Activated CD4-positive, alpha-beta T cell treated with anti-CD3 and anti-CD28 coated beads, Interleukin-2, amount 50 U/mL, for 4 hours (primary cell): ENCODE measurements at places on chromosomes 5 and 9.

DNA sequence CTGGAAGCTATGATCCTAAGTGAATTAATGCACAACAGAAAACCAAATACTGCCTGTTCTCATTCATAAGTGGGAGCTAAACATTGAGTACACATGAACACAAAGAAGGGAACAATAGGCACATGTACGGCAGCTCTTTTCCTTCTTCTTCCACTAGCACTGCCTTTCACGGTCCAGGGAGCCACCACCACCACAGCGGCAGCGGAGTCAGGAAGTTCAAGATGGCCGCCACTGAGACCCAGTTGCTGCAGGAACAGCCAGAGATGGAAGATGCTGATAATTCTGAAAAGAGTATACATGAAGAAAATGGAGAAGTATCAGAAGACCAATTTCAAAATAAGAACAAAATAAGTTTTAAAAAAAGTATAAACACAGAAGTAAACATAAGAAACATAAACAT, 39.5 kb upstream of the TNFSF15 start:
- no peak for DNase-seq

GRCh38 chr5:138953387-138954256, 78.5 kb upstream of the LRRTM2 start:
- no peak for DNase-seq

DNA sequence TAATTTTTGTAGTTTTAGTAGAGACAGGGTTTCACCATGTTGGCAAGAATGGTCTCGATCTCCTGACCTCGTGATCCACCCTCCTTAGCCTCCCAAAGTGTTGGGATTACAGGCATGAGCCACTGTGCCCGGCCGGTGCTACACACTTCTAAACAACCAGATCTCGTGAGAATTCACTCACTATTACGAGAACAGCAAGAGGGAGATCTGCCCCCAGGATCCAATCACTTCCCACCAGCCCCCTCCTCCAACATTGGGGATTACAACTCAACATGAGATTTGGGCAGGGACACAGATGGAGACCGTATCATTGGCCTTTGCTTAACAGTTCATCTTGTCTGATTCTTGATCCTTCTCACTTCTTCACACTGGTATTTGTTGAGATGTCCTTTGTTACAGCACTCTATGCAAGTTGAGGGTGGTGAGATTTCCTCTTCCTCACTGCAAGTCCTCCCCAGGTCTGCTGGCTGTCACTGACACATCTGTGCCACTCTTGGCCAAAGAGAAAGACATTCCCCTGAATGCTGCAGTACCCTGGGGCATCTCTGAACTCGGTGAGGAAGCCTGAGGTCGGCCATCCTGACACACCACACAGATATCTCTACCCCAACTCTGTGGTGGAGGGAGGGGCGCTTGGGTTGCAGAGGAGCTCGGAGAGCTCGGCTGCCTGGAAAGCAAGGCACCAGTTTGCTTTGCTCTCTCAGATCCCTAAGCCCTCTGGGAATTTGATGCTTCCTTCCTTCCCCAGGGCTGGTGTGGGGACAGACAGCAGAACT, 4.2 kb upstream of the SUB1 start:
- DNase-seq = no peak

GRCh38 chr5:175728885-175729828, 71.3 kb downstream of the HRH2 start:
- DNase-seq = no peak

GRCh38 chr9:135525241-135526088, 4.2 kb downstream of the LCN1 start:
- DNase-seq = no peak

DNA sequence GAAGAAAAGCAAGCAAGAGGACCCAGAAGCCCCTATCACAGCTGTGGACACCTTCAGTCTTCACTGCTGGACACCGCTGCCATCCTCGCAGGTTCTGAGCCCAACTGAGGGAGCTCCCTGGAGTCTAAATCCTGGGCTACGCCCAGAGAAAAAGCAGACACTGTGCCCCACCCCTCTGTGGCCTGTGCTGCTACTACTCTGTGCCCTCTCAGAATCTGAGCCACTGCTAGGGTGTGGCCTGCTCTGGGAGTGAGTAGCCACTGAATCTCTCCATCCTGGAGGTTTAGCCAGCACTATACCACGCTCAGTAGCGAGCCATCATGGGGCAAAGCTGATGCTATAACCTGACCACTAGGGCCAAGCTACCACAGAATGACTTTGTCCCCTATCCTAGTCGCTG, 338.2 kb downstream of the NPR3 start:
- no peak for DNase-seq

- DNase-seq = no peak
These were observed 313.9 kb upstream of the TRPC7 start for GRCh38 chr5:136679233-136679632.

GRCh38 chr9:93996863-93997262, 41.7 kb upstream of the BARX1 start:
- DNase-seq = no peak

GRCh38 chr9:92754091-92754745, 10.4 kb downstream of the BICD2 start:
- DNase-seq = no peak

DNA sequence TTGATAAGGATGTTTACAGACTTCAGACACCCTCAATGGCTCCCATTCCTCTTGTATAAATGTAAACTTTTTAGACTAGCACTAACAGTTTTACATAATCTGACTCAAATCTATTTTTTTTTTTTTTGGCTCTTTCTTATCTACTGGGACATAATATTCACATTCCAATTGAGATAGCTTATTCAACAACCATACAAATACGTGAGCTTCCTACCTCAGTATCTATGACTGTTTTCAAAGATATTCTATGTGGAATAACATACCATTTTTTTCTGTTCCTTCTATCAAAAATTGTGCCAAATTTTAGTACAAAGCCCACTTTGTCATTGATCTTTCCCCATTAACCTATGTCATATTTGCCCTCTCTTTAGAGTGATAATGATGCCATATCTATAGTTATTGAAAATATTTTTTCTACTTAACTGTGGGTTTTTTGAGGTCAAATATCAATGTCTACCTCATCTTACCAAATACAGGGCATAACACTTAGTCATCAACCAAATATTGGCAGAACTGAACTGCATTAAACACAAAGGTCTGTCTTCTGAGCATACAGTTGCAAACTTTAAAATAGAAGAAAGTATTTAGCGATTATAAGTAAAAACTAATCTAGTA, 482.6 kb downstream of the PTPRD start:
- no peak for DNase-seq

GRCh38 chr5:89421035-89421434, 538.1 kb upstream of the MEF2C start:
- DNase-seq = no peak

DNA sequence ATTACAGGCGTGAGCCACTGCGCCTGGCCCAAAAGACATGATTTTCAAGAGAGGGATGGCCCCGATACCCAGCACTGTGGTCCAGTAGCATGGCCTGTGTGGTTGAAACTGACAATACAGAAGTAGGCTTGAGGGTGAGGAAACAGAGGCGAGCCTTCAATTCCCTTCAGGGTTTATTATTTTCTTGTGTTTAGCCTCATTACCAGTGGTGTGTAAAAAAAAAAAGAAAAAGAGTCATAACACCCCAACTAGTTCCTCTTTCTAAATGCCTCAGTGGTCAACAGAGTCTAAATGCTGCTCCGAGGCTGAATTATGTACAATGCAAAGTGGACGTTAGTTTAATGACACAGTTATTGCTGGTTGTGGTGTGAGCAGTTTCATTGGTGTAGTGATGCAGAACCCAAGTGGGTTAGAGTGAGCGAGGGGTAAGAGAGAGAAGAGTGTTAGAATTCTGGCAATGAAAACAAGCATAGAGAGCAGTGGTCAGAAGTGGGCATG, 58.8 kb downstream of the SNX30 start:
- no peak for DNase-seq

DNA sequence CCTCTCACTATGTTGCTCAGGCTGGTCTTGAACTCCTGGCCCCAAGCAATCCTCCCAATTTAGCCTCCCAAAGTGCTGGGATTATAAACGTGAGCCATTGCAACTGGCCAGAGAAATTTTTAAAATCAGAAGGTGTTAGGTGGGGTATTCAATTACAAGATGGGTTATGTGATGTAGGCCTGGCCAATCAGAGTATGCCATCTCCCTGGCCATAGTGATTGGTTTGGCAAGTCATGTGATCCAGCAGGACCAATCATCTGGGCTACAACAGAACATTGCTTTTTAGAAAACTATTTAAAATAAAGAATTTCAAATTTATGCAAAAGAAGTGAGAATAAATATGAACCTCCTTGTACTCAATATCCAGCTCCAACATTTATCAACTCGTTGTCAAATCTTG, 22.4 kb downstream of the NMRK1 start:
- DNase-seq = no peak

DNA sequence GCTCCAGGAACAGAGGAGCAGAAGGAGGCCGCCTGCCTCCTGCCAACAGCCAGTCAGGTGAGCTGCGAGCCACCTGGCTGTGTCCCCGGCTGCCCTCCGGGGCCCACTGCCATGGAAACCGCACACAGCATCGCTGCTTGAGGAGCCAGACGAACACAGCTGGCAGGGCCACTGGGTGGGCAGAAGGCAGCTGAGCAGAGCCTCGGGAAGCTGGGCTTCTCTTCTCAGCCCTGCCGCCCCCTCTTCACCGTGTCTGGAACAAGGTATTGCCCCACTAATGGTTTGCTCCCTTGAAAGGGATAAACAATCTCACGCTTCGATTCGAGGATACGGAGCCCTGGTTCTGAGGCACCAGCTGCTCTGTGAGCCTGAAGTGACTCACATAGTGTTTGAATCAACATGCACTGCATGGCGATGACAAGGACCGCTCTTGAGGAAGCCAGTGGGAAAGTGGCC, 63.7 kb upstream of the RUFY1 start:
- no peak for DNase-seq

- no peak for DNase-seq
These were observed 40.1 kb upstream of the STX17 start for GRCh38 chr9:99866398-99866797.

DNA sequence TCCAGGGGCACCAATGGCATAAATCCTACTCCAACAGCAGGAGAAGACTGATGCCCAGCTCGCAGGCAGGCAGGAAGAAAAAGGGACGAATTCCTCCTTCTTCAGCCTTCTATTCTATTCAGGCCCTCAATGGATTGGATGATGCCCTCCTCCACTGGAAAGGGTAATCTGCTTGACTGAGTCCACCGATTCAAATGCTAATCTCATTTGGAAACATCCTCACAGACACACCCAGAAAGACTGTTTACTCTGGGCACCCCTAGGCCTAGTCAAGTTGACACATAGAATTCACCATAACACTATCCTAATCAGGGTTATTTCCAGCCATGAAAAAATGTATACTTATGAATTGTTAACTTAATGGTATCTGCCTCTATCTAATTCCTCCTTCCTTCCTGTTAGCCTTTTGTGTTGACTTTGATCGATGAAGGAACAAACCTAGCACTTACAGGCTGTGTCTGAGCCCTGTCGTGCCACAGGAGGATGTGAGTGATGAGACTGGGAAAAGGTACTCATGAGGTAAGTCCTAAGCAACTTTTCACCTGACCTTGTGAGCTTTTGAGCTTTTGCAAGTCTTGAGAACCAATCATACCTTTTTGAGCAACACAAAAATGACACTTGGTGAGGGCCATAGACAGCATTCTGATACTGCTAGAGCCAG, 36.5 kb downstream of the FOXD1 start:
- no peak for DNase-seq

DNA sequence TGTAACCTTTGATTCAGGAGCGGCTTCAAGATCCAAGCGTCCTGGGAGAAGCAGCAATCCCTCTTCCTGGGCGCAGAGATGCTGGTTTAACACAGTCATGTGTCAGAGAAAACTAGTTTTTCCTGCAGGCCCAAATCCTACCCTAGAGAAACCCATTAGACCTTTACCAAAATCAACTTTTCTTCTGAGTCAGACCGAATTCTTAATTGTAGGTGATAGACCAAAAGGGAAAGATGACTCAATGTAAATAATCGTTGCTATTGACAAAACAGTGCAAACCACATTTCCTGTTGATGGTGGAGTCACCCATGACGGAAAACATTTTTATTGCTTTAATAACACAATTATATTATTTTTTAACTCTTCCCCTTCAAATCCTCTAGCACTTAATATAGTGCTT, 40.1 kb downstream of the SLC1A1 start:
- DNase-seq = no peak

- no peak for DNase-seq
These were observed 21.5 kb downstream of the SECISBP2 start for GRCh38 chr9:89339807-89340206.

GRCh38 chr9:127114606-127115005, 7.8 kb downstream of the ANGPTL2 start:
- DNase-seq = no peak

GRCh38 chr5:175479125-175479881, 943 bp downstream of the SFXN1 start:
- DNase-seq = no peak
